Uterus (tissue), 4 donors: ENCODE measurements at places on chromosomes 2 and 18.
A peak's percentile ranks its signal among the peaks of the same experiment; 100 is the strongest.

GRCh38 chr18:43482136-43482535, 204.8 kb upstream of the SYT4 start:
- DNase-seq, result no peak

DNA sequence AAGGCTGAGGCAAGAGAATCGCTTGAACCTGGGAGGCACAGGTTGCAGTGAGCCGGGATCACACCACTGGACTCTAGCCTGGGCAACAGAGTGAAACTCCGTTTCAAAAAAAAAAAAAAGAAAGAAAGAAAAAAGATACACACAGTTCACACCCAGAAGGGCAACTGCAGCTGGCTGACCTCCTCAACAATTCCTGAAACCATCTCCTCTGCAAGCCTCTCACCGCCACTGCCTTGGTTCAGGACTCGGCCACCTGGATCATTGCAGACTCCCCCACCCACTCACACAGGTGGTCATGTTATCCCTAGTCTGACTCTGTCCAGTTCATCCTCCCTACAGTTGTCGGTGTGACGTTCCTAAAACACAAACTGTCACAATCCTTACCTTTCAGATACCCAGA, 2.2 kb downstream of the CYS1 start:
- no peak for DNase-seq

GRCh38 chr2:217820091-217820819, 182.5 kb downstream of the TNS1 start:
- no peak for DNase-seq

GRCh38 chr18:66564236-66564635, 39.7 kb downstream of the CDH19 start:
- no peak for DNase-seq

- no peak for DNase-seq
Observed at GRCh38 chr2:61792355-61792890, 61.4 kb downstream of the FAM161A start.

GRCh38 chr2:81545626-81546025, 1241.1 kb upstream of the LRRTM1 start:
- no peak for DNase-seq

GRCh38 chr2:121955426-121955825, 200.0 kb downstream of the TSN start:
- no peak for DNase-seq

DNA sequence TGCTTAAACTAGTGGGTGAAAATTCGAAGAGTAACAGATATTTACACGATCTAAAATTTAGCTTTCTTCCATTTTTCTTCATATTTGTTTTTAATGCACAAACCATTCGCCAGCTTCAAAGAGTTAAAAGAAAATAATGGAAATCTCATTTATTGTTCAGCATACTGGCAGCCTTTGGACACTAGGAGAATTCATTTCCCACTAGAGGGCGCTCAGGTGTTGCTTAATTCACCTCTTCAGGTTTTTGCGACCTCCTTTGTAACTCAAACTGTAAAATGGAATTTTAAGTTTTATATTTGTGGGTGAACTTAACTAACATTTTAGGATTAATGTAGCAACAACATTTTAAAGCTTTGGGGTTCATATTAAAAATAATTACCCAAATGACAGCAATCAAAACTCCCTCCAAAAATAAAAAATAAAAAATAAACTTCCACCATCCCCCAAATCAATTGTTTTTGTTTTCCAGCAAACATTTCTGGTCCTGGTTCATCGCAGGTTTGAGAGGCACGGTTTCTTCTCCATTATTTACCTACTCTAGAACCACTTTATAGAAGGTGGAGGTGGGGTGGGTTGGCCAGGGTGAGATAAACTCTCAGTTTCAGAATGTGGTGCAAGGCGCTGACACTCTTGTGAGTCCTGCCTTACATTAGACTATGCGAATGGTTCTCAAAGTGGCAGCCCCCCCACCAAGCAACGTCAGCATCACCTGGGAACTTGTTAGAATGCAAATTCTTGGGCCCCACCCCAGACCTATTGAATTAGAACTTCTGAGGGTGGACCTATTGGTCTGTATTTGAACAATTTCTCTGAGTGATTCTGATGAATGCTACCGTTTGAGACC, 24.7 kb upstream of the PNPT1 start:
- peak; percentile 58 for DNase-seq

- DNase-seq, result no peak
Observed at GRCh38 chr2:49251251-49251650, 96.9 kb upstream of the FSHR start.

DNA sequence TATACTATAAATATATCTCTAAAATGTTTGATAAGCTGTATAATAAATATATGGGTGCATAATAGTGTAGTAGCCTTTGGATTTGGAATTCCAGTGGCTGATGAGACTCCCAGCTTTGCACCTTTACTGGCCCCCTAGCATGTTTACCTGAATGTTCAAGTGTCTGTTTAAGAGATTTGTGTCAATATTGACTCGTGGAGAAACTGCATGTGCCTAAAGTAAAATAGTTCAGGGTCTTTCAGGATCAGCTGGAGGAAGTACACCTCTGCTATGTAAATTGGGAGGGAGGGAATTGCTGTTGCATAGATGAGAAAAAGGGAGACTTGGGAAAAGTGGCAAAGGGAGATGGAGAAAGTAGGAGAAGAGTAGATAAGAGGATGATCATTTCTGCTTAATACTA, 23.9 kb downstream of the ME2 start:
- no peak for DNase-seq

DNA sequence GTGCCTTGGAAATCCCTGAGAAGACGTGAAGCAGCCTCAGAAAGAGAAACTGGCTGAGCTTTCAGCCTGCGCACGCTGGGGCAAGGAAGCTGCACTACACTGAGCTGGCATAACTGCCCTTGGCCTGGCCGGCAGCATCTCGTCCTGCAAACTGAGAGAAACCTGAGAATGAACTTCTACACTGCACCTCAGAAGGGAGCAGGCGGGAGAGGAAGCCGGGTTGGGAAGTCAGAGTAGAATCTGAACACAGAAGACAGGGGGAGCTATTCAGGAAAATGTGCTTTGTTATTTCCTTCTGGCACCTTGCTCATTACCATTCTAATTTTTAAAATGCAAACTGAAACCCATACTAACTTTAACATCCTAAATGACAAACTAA, 70.9 kb downstream of the ZEB2 start:
- DNase-seq, result no peak

GRCh38 chr2:236121546-236121945, 46.6 kb downstream of the GBX2 start:
- no peak for DNase-seq

DNA sequence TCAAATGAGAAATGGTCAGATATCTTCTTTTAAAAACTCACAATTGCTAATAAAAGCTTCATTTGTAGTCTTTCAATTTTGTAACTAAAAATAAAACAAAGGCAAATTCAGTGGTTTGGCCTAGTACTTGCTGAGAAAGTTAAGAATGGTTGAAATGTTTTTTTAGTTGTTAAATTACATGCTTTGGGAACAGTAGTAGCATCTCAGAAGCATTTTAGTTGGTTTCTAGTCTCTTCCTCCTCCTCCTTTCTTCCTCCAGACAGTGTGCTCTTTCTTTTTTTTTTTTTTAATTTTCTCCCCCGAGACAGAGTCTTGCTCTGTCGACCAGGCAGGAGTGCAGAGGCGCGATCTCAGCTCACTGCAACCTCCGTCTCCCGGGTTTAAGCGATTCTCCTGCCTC, 9.8 kb downstream of the TRAK2 start:
- no peak for DNase-seq

DNA sequence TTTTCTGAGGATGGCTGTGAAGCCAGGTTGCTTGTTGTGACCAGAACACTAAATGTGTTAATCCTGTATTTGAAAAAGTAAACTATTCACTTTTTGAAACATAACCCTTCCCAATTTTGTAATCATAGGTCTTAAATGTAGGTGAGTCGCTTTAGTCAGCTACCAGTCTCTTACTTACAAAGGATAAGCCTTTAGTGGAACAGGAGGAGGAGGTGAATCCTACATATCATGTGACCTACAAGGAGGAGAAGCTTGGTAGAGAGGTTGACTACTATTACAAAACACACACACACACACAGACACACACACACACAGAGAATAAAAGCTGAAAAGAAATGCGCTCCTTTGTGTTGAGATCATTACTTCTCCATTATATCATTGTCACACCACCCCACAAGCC, 59.9 kb upstream of the SPAG16 start:
- DNase-seq, result no peak

DNA sequence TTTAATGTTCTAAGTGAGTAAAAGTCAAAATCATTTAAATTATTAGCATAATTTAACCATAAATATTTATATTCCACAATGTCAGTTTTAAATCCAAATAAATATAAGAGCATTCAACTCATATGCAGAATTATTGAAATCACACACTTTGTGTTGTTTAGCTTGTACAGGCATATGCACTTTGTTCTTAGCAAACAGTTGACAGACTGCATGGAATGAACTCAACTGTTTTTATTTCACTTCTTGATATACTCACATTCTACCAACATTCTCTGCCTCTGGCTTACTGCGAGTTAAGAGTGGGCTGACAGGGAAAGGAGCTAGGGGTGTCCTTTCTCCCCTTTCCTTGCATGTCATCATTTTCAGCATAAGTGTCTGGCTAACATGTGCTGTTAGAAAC, 7.6 kb upstream of the PIEZO2 start:
- DNase-seq, result no peak

- no peak for DNase-seq
Observed at GRCh38 chr2:666441-666840, 10.8 kb downstream of the TMEM18 start.

DNA sequence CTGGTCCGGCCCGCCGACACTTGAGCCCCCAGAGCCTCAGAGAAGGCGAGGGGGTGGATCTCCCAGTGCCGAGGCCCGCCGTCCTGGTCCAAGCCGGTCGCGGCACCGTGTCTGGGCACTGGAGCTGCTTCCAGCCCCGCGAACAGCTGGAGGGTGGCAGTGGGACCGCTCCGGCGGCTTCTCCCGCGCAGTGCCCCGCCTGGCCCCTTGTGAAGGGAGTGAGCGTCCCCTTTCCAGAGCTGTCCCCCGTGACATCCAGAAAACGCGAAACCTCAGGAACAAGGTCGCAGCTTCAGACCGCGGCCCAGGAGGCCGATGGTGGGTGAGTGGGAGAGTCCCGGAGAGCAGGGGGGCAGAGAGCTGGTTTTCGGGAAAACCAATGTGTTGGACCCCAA, 579 bp upstream of the EMX1 start:
- DNase-seq, result no peak

DNA sequence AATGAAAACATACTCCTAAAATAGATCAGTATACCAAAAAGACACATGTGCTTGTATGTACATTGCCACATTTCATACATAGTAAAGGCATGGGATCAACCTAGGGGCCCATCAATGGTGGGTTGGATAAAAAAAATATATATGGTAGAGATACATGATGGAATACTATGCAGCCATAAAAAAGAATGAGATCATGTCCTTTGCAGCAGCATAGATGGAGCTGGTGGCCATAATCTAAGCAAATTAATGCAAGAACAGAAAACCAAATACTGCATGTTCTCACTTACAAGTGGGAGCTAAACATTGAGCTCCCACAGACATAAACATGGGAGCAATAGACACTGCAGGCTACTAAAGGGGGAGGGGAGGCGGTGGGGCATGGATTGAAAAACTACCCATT, 18.6 kb upstream of the NCOA1 start:
- DNase-seq, result no peak

GRCh38 chr18:22846088-22846683, 86.9 kb upstream of the RBBP8 start:
- no peak for DNase-seq

DNA sequence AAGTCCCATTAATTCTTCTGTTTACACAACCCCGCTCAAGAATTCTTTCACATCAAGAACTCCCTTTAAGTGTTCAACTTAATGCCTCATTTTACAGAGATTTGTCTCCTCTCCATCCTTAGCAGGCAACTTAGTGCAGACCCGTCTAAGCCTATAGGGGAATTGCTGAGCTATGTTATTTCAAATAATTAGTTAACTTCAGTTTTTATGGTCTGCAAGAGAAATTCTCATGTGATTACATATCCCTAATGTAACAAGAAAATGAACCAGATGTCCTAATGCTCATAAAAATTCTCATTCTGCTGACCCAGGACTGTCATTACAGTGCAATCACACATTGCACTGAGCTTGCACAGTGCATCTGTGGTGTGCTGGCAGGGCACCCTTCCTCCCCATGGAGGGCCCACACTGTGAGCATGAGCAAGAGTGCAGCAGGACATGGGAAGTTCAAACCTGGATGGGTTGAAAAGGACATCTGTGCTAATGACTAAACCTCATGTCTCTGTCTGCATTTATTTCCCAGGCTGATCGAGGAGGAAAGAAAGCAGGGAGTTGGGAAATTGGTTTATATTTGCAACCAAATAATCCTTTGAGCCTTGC, 97.1 kb downstream of the COL5A2 start:
- DNase-seq, result peak; percentile 48

DNA sequence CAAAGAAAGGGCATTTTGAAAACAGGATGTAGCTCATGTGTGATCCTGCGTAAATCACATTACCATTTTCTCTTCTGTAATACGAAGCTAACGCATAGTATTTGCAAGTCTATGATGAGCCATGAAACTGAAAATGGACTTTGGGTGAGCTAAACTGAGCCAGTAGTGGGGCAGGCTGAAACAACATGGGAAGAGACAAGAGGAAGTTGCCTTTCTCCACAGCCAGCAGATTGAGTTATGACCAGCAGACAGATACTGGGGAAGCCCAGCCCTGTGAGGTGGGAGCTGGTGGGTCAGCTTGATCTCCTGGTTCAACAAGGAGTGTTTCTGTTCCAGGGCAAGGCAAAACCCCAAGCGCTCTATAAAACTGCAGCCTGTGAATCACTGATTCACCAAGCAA, 11.8 kb downstream of the CYRIA start:
- DNase-seq, result peak; percentile 83

DNA sequence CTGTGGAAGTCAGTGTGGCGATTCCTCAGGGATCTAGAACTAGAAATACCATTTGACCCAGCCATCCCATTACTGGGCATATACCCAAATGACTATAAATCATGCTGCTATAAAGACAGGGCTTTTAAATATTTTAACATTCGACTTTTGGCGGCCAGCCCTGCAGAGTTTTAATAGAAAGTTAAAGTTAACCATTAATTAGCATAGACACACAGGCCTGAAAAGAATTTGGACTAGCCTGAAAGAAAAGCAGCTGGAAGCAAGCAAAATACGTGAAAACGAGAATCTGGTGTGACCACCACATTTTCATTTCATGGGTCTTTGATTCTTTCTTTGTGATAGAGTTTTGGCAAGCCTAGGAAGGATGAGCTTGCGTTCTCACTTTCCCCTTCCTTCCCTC, 184.0 kb downstream of the SCG2 start:
- DNase-seq, result peak; percentile 36

GRCh38 chr2:1010415-1010930, 59.8 kb downstream of the SNTG2 start:
- DNase-seq, result no peak

- DNase-seq, result no peak
Observed at GRCh38 chr2:56666777-56667176, 483.0 kb downstream of the CCDC85A start.

- DNase-seq, result no peak
Observed at GRCh38 chr2:176891857-176892256, 320.7 kb upstream of the HNRNPA3 start.

- DNase-seq, result no peak
Observed at GRCh38 chr2:191244350-191244749, 854 bp upstream of the MYO1B start.

- DNase-seq, result no peak
Observed at GRCh38 chr2:1631292-1632001, 112.9 kb downstream of the PXDN start.

GRCh38 chr2:56448403-56449001, 264.7 kb downstream of the CCDC85A start:
- DNase-seq, result no peak
